ENCODE measurements at places on chromosomes 7 and 10. TPM values are rescaled to one million over a fixed set of nuclear protein-coding genes. Genes with fewer than 3 reads are reported as not detected.
A peak's percentile ranks its signal among the peaks of the same experiment; 100 is the strongest.

DNA sequence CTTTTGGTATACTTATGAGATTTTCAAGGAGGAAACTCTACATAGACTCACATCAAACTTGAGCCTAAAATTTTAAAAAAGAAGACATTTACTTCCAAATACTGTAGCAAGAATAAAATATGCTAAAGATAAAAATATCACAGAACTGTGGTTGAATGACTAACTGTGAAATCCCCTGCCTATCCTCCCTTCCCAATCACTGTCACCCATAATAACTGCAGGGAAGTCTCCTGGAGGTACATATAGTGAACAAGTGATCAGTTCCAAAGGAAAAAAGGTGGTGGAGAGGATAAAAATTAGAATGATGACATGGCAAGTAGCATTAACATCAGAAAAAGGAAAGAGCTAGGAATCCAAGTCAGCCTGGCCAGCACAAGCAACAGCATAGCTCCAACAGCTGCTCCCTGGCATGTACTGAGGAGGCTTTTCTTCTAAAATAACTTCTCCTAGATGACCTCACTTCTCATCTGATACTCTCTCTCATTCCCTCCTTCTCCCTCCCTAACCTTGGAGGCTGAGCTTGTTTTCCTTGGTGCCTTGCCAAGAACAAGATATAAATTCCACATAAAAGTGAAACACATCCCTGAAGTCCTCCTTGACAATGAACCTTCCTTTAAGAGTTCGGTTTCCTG is 124.0 kb downstream of the IQUB start:
- DNase-seq, result peak; percentile 34

DNA sequence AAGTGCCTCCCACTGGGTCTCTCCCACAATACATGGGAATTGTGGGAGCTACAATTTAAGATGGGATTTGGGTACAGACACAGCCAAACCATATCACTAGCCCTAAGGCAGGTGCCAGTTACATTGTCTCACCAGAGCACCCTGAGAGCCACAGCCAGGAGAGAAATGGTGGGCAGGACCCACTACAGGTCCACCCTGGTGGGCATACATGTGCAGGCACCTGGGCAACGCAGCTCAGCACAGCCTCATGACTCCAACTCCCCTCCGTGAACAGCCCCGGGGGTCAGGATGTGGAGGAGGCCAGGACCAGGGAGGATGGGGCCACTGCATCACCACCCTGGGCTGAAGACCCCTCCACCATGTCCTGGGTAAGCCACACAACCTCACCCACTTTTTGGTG is 205.7 kb downstream of the PTPRN2 start:
- no peak for DNase-seq

GRCh38 chr7:129644634-129645230 is 33.2 kb downstream of the NRF1 start:
- DNase-seq, result peak; percentile 67

DNA sequence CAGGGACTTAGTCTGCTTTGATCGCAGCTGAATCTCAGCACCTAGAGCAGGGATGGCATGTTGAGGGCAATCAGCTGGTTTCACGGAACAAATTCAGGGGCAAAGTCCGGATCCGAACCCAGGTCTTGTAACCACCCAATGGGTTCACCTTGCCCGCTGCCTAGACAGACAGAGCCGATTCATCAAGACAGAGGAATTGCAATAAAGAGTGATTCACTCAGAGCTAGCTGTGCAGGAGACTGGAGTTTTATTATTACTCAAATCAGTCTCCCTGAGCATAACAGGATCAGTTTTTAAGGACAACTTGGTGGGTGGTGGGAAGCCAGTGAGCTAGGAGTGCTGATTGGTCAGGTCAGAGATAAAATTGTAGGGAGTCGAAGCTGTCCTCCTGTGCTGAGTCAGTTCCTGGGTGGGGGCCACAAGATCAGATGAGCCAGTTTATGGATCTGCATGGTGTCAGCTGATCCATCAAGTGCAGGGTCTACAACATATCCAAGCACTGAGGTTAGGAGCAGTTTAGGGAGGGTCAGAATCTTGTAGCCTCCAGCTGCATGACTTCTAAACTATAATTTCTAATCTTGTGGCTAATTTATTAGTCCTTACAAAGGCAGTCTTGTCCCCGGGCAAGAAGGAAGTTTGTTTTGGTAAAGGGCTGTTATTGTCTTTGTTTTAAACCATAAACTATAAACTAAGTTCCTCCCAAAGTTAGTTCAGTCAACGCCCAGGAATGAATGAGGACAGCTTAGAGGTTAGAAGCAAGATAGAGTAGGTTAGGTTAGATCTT is 43.5 kb upstream of the CHST3 start:
- DNase-seq, result no peak

Gene ITPRID1
- 1.8 TPM for total RNA-seq

DNA sequence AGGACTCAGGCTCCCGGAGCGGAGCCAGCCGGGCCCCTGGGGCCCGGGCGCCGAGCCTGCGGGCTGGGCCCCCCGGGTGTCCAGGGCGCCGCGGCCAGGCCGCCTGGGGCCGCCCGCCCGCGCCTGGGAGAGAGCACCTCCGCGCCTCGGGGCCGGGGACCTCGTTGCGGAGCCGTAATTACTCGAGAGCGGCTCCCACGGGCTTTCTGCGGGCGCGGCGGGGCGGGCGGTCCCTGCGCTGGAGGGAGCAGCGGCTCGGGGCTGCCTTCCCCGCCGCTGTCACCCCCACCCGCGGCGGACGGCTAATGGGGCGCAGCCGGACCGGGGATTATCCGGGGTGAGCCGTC is 1.5 kb downstream of the GNB2 start:
- DNase-seq, result no peak

DNA sequence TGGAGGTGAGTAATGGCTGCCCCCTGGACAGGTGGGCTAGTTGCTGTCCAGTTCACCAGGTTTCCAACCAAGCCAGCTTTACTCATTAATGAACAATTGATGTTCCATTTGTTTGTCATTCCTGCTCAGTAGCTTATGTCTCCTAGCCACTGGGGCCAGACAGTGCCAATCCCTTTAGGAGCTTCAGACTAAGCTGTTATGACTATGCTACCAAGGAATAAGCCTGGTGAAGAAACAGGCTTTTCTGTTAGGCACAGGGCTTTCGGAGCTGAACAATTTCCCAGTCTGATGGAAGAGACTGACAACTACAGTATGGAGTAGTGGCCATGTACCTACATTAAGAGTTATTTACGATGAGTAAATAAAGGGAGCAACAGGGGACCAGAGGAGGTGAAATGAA is 2.1 kb upstream of the FMC1 start:
- no peak for DNase-seq

DNA sequence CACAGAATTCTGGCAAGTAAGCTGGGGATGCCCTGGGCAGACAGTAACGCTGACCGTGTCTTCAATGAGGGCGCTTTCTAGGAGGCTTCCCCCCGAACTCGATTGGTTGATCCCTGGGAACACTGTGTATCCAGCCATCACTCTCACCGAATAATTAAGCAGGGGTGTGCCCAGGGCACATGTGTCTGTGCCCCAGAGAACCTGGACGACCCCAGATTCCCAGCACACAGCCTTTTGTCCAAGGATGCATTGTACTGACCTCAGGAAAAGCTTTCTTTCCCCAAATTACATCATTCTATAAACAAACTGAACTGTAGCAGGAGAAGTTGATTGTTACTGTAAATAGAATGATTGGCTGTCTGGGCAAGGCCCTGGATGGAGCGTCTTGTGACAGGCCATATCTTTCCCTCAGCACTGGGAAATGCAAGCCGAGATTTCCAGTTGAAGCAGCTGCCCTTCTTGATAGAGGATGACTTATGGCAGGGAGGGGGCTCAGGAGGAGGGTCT is 6.6 kb upstream of the DEPP1 start:
- DNase-seq, result no peak

Gene PNLIPRP2
- total RNA-seq, result not detected

Gene SCART1
- 2.5 TPM for total RNA-seq

- no peak for DNase-seq
Measured at GRCh38 chr7:98211221-98211675, at the start of gene BHLHA15. Gene BHLHA15, plus strand, starts transcription at chr7:98211439. Its CDS starts 871 bp downstream, at chr7:98212310.

Gene BHLHA15
- 0.49 TPM for total RNA-seq

DNA sequence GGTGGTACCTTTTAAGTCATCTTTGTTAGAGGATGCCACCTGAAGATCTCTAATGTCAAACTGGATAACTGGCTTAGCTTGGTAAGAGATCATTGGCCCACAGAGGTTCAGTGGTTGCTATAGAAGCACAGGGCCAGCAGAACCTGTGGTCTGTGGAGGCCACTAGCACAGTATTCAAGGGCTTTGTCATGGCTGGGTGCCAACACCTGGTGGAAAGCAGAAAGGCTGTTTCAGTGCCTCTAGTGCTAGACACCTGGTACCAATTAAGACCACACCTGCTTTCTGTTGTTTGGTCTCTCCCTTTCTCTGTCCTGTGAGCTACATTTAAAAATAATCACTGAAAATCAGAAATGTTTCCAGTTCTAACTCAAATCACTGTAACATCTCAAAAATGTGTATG is 10.0 kb upstream of the PCGF5 start:
- no peak for DNase-seq

GRCh38 chr10:89207181-89207800 is at the start of gene CH25H:
Gene CH25H, minus strand, starts transcription at chr10:89207317. Its CDS starts 25 bp downstream, at chr10:89207292.
- DNase-seq, result peak; percentile 89

DNA sequence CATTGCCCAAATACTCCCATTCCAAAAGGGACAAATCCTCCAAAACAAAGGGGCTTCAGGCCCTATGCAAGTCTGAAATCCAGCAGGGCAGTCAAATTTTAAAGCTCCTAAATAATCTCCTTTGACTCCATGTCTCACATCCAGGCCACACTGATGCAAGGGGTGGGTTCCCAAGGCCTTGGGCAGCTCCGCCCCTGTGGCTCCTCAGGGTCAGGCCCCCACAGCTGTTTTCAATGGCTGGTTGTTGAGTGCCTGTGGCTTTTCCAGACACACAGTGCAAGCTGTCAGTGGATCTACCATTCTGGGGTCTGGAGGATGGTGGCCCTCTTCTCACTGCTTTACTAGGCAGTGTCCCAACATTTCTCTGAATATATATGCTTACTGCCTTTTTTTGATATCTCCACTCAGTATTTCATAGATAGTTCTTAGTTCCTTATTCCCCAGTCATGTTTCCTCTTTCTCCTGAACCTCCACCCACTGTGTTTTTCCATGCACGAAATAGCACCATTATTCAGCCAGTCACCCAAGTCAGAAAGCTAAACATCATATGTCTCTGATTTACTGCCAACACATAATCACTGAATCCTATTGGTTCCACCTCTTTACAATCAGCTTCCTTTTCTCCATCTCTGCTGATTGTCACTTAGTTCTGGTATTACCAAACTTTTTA is 172.6 kb upstream of the CACNA2D1 start:
- DNase-seq, result no peak

DNA sequence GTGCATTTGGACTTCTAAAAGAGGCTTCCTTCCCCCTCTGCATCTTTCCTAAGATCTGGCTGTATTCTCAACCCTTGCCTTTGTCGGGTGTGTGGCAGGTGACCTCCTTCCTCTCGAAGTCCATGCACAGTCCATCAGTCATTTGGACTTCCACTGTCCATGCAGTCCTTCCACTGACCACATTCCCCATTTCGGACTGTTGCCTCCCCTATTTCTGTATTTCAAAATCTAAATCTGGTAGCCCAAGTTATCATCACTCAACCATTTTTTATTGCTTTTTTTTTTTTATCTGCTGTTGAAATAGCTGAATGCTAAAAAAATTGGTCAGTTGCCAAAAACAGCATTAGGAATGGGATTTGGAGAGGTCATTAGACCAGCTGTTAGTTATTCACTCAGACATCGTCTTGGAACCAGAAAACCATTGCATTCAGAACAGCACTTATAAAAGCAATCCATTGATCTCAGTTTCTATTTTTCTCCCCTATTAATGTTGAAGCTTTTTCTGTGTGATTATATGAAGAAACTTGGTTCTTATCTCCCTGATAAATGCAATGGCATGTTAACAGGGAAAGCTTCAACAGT is 575.6 kb downstream of the KIF20B start:
- no peak for DNase-seq

GRCh38 chr7:36045830-36046341 is 107.2 kb upstream of the EEPD1 start:
- no peak for DNase-seq

DNA sequence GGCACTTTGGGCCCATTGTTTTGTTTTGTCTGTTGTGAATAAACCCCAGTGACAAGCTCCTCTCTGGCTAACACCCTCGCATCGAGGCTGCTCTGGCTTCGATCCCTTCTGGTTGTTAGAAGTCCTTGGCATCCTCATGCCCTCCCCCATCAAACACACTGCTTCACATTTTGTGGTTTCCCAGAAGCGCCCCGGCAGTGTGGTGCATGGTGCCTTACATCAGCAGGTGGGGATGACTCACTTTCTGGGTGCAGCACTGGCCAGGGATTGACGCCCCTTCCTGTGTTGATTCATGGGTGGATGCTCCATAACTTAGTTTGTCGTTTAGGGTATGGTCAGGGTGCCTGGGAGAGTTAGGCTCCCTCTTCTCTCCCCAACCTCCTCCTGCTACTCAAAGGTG is 51.4 kb downstream of the PLPP4 start:
- no peak for DNase-seq

GRCh38 chr7:153590136-153590535 is 462.1 kb upstream of the DPP6 start:
- DNase-seq, result no peak

- DNase-seq, result no peak
Measured at GRCh38 chr10:6301488-6302075, 98.8 kb downstream of the PFKFB3 start.

Gene PDK4
- total RNA-seq, result 34.8 TPM
